HFFc6 (cell line): ENCODE measurements at places on chromosomes 6 and 20.

DNA sequence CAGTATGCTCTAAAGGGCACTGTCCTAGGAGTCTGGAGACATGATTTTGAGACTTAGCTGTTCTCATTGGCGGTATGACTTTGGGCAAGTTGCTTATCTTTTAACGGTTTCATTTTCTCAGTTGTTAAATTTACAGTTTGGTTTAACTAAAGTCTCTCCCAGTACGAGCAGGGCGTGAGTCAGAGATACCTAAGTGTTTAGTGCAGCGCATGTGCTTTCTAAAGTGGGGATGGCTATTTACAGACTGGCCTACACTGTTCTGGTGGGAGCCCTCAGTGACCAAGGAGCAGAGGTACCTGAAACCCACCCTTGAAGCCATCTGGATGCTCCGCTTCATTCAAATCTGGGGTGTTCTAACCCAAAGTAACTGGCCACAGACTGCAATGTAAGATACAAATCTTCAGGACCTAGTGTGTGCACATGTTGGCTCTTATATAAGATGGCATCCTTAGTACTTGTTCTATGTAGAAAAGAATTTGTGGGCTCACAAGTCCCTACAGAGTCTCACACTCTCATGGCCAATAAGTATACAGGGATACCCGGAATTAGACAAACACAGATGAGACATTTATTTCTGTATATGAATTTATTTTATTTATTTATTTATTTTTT lies 10.7 kb downstream of the MSH5 start:
- DNase-seq, result peak; percentile 25
- H3K4me3 ChIP-seq, result no peak overlapping the region
- no peaks in the 10 kb centered on the region for H3K27me3 ChIP-seq
- no peak overlapping the region; the same call in 1 of the 2 replicates for H3K27ac ChIP-seq
- peaks cover 12% of the 10 kb centered on the region; the same call in 1 of the 2 replicates for H3K36me3 ChIP-seq

DNA sequence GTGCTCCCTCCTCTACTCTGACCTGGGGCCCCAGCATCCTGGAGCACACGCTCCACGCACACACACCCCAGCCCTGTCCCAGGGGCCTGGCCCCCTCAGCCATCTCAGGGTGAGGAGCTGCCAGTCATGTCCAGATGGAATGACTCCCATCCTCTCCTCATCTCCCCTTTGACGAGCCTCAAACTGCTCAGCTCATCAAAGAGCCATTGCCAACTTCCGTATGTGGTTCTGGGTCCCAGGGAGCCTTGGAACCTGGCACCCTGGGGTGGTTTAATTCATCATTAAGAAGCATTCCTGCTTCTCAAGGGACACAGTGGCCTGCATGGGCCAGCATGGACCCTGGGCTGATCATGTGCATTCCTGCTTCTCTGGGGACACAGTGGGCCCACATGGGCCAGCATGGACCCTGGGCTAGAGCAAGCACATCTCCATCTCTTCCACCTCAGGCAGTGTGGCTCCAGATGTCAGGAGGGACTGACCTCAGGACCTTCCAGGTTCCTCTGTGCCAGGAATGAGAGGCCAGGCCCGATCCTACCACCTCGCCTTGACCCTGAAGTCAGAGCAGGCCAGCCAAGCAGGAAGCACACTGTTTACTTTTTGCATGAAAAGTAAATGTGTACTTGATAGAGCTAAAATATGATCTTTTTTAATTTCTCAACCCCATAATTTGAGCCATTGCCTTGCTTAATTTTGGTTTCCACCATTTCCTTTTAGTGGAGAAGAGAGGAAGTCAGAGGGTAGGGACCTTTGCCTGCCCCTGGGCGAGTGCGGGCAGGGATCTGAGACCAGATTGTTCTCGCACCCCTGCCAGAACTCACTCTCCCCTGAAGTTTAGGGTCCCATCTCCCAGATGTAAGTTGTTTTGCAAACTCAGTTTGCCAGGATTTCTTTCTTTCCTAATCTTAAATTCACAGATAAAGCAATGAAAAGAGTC lies 26.1 kb downstream of the SPATA2 start:
- H3K4me3 ChIP-seq, result no peak overlapping the region
- no peak for DNase-seq
- H3K27ac ChIP-seq, result no peak overlapping the region
- H3K4me1 ChIP-seq, result peaks cover 33% of the 10 kb centered on the region
- peaks cover 5% of the 10 kb centered on the region for H3K27me3 ChIP-seq

GRCh38 chr6:144171406-144171805 lies 21.1 kb downstream of the STX11 start:
- no peaks in the 10 kb centered on the region for H3K4me1 ChIP-seq
- no peak overlapping the region for H3K27ac ChIP-seq
- H3K27me3 ChIP-seq, result peaks cover 4% of the 10 kb centered on the region
- H3K36me3 ChIP-seq, result no peaks in the 10 kb centered on the region; the same call in 1 of the 2 replicates
- DNase-seq, result no peak

DNA sequence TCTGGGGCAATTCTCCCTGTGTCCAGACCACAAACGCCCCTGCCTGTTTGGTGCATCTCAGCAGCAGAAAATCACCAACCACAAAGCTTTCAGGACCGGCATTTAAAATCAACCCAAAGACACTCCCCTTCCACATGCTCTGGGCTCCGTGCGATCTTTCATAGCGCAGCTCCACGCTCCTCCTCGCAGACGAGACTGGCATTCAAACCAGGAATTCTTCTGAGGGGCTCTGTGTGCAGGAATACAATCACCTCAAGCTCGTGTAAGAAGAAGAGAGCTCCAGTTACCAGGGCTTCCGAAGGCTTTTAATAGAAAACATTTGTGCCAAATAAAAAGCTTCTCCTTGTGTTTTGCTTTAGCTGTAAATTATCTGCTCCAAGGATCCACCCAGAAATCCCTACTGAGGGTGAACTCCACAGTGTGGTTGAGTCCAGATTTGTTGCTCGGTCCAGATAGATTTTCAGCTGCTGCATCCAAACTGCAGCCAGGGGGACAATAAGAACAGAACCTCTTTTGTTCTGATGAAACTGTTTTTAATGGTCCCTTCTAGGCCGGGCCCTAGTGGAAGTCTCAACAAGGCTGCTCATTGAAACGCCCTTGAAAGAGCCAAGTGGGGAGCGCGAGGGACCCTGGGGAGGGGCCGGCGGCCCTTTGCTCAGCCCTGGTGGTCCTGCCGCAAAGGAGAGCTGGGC lies 16.4 kb upstream of the BMP7 start:
- no peaks in the 10 kb centered on the region for H3K36me3 ChIP-seq
- no peak overlapping the region for H3K4me3 ChIP-seq
- H3K27ac ChIP-seq, result no peak overlapping the region
- DNase-seq, result no peak

DNA sequence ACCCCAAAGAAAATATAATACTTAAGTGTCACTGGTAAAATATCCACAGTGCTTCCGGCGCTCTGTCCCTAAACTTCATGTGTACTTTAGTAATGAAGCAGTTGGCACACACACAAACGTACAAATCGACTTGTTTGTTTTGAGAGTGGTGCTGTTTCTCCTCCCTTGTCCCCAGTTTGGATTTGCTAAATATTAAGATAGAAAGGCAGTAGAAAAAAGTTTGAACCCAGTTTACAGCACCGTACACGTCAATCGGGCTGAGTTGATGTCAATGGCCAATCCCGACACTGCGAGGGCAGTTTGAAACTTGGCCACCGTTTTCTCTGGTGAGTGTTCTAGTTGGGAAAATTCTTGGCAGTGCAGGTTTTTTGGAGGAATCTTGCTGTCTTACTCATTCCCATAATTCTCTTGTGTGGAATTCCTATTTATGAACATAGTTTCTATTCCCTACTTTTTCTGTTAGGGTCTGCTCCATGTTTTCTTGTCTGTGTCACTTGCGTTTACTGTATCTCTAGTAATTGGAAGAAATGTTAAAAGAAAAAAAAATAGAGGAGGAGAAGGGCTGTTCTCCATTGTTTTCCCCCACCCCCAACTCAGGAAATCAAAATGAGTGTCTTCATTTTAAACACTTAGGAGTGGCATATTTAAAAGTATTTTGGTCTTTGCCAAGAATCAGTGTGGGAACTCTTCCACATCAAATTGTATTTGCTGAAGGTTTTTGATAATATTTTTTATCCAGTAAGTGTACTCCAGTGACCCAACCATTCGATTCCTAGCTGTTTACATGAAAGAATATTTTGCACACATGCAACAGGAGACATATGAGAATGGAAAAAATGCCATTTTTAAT lies 72.3 kb downstream of the OR2B2 start:
- no peaks in the 10 kb centered on the region for H3K36me3 ChIP-seq
- peak; percentile 82 for DNase-seq
- H3K27me3 ChIP-seq, result no peaks in the 10 kb centered on the region

DNA sequence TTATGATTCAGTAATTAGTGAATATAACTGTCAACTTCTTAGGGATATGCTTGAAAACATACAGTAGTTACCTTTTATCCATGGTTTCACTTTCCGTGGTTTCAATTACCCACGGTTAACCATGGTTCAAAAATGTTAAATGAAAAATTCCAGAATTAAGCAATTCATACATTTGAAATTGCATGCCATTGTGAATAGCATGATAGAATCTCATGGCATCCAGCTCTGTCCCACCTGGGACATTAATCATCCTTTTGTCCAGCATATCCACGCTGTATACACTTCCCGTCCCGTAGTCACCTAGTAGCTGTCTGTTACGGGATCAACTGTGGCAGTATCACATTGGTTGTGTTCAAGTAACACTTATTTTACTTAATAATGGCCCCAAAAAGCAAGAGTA lies 781.7 kb upstream of the CITED2 start:
- no peak overlapping the region for H3K27ac ChIP-seq
- no peak for DNase-seq
- no peak overlapping the region for H3K4me3 ChIP-seq

GRCh38 chr6:37433657-37434271 lies 743 bp downstream of the CMTR1 start:
- peak overlapping the region; percentile 93 for H3K4me3 ChIP-seq
- DNase-seq, result peak; percentile 12
- H3K36me3 ChIP-seq, result peaks cover 7% of the 10 kb centered on the region; the same call in 1 of the 2 replicates

DNA sequence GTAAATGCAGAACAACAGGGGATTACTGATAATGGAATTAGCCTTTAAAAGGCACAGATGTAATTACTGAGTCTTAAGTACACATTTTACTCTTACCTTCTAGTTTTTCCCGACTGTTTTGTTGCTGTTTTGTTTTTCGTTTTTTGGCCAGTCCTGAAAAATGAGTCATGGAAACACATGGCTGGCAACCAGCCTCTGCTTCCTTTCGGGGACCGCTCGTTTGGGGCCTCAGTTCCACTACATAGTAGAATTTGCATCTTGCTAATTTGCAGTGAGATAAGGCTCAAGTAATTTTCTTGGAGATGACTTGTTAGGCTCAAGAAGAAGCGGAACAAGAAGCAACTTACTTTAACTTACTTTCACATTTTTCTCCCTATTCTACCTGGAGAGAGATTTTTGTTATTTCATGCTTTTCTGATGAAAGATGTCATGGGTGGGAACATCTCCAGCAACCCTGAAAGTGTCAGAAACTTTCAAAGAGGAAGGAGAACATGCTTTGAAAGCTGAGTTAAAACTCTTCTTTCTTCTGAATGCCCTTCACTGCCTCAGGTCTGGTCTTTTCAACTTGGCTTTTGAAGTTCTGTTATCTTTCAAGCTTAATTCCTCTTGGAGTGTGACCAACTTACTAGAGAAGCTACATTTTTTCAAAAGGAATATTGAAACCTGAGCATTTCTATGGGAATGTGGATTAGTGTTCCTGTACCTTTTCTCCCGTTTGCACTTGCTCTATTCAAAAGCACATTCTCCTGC lies 71.5 kb upstream of the HDAC2 start:
- no peaks in the 10 kb centered on the region for H3K27me3 ChIP-seq
- H3K4me3 ChIP-seq, result no peak overlapping the region
- H3K4me1 ChIP-seq, result 0 out of 2 replicates have a peak, but pooled peaks cover 5% of the 10 kb centered on the region

- peak; percentile 91 for DNase-seq
- peak within 1 kb of the TSS; percentile 92 for H3K4me3 ChIP-seq
- H3K27ac ChIP-seq, result peak within 1 kb of the TSS; percentile 96
- no peaks in the 10 kb centered on the region; the same call in 1 of the 2 replicates for H3K27me3 ChIP-seq
- peaks cover 57% of the 10 kb centered on the region for H3K4me1 ChIP-seq
Measured at GRCh38 chr6:116511424-116512110, at the start of gene CALHM5. Gene CALHM5, plus strand, starts transcription at chr6:116511639. Its CDS starts 58 bp downstream, at chr6:116511697.

GRCh38 chr20:18851629-18852028 lies 38.0 kb downstream of the SCP2D1 start:
- peaks cover 2% of the 10 kb centered on the region for H3K27me3 ChIP-seq
- no peak overlapping the region for H3K27ac ChIP-seq
- no peaks in the 10 kb centered on the region for H3K4me1 ChIP-seq
